ENCODE measurements at places on chromosomes 3 and 15. TPM values are rescaled to one million over a fixed set of nuclear protein-coding genes. Genes with fewer than 3 reads are reported as not detected.

DNA sequence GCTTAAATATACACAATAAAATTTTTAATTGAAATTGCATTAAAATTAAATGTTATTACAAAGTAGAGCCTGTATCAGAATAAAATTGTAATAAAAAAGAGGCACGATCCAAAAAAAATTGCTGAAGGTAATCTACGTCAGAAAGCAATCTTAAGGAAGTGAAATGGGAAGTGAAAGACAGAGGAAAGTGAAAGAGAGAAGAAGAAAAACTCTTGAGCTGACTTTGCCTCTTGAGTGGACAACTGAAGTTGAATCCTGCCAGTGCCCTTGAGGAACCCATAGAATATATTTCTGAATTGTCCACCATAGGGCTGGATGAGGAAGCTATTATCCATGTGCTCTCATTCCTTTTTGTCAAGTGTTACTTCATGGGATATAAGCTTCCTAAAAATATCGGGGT, 285.1 kb upstream of the STAC start:
- H3K4me1 ChIP-seq, result no peaks in the 10 kb centered on the region
- H3K36me3 ChIP-seq, result no peaks in the 10 kb centered on the region
- DNase-seq, result no peak
- no peaks in the 10 kb centered on the region for H3K27me3 ChIP-seq
- no peak overlapping the region for H3K27ac ChIP-seq

DNA sequence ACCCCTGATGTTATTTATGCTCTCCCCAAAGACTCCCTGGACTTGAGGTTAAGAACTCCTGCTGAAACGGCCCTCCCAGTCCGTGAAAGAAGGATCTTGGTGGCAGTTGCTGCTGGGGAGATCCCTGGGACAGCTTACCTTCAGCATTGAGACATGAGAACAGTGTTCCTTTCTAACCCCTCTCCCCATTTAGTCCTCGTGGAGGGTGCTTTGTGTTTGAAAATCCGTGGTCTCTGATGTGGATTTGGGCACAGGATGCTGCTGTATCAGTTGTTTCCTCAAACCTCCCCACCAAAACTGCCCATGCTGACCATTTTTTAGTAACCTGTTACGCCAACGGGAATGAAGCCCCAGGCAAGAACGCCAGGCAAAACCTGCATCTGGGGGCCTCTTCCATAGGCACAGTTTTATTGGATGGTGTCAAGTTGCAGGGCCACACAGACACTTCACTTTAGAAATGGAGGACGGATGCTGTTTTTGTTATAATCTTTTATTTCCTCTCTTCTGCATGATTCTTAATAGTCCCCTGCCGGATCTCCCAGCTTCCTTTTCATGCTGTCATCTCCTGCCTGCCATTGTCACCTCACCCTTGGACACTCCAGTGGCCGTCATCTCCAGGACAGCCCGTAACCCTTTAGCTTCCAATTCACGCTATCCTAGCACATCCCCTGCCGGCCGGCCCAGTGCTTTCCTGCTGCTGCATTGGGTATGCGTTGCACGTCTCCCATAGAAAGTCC, 31.7 kb upstream of the CEMIP start:
- no peak overlapping the region for H3K4me3 ChIP-seq
- no peak overlapping the region for H3K27ac ChIP-seq
- no peaks in the 10 kb centered on the region for H3K4me1 ChIP-seq
- no peaks in the 10 kb centered on the region for H3K27me3 ChIP-seq
- H3K36me3 ChIP-seq, result no peaks in the 10 kb centered on the region

GRCh38 chr3:184899953-184900595, 88.1 kb downstream of the VPS8 start:
- peaks cover 31% of the 10 kb centered on the region for H3K36me3 ChIP-seq
- peaks cover 2% of the 10 kb centered on the region for H3K4me1 ChIP-seq
- no peak overlapping the region for H3K4me3 ChIP-seq
- H3K27ac ChIP-seq, result no peak overlapping the region
- no peak for DNase-seq

Gene SCAMP5
- 6.9 TPM for total RNA-seq

DNA sequence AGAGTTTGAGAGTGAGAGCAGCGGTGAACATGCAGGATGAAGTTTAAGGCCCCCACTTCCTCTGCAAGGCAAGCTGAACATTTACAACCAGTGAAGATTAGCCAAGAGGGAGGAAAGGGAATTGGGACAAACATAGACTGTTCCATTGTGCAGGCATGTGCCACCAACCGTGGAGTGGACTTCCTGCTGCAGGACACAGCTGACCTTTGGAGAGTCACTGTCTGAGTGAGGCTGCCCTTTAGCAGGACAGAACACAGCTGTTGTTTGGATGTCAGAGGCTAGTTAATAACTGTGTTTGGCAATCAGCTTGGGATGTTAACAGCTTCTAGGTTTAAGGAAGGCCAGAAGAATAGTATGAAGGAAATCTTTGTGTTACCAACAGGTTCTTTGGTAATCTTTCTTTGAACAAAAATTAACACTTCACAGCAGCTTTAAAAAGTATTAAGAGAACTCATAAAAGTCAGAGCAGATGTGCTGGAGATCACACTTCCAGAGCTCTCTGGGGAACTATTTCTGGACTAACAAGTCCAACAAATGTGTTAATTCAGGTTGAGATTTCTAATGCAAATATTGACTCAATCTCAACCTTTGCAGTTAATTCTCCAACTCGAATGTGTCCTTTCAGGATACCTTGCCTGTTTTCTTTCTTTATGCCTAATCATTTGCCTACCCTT, 31.4 kb downstream of the CTDSPL start:
- no peaks in the 10 kb centered on the region for H3K36me3 ChIP-seq
- H3K4me1 ChIP-seq, result peaks cover 2% of the 10 kb centered on the region
- H3K27ac ChIP-seq, result peak overlapping the region; percentile 46
- H3K4me3 ChIP-seq, result no peak overlapping the region

Gene ITIH3
- total RNA-seq, result 23.7 TPM

DNA sequence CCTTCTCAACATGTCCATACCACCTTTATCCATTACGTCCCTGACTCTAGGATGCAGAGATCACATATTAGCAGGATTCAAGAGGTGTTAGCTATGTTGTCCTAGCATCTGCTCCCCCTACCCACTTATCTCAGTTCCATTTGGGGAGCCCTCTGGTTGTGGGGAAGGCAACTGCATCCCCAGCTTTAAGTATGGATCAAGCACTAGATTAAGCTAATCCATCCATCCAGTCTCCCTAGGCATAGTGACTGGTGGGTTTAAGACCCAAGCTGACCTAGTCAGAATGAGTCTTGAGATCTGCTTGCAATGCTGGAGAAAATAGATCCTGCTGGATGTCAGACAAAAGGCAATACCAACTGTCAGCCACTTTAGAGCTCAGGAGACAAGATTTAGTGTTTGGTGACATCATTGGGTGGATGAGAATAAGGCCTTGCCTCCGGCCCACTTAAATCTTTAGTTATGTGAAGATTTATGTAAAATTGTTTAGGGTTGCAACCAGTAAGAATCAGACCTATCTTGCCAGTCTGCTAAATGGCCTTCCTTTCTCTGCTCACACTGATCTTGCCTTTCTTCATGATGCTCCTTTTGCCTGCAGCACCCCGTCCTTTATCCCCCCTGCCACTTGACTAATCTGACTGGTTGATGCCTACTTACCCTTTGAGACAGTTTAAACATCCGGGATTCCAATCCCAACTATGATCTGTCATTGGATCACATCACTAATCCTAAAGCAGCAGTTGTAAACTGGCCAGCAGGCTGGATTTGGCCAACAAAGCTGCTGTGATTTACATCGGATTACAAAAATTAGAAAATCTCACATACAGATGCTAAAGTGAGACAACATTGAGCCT, 2.1 kb upstream of the ISY1 start:
- H3K27ac ChIP-seq, result no peak overlapping the region
- H3K4me1 ChIP-seq, result no peaks in the 10 kb centered on the region
- no peak for DNase-seq
- H3K27me3 ChIP-seq, result no peaks in the 10 kb centered on the region

Gene CACNA1D
- total RNA-seq, result 29.5 TPM

DNA sequence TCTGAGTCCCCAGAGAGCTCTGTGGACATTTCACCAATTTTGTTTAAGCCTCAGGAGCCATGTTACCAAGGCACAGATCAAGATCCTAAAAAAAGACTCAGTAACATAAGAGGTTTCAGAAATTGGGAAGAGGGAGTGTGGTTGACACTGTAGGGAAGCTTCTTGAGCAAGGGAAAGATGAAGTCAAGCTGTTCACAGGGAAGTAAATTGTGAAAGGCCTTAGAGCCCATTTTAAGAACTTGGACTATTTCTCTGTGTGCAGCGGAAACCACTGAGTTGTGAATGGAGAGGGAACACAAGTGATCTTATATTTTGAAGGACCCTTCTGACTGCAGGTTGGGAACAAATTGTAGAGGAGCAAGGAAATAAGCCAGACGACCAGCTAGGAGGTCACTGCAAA, 18.7 kb downstream of the BCL2A1 start:
- H3K27ac ChIP-seq, result no peak overlapping the region
- no peaks in the 10 kb centered on the region for H3K36me3 ChIP-seq
- no peak overlapping the region for H3K4me3 ChIP-seq

Gene SQOR
- total RNA-seq, result 96.1 TPM

Gene DYNLT2B
- 9.0 TPM for total RNA-seq

GRCh38 chr3:64647825-64648224, 40.0 kb downstream of the ADAMTS9 start:
- DNase-seq, result no peak
- H3K27ac ChIP-seq, result no peak overlapping the region
- H3K27me3 ChIP-seq, result no peaks in the 10 kb centered on the region

- no peak for DNase-seq
- no peak overlapping the region for H3K4me3 ChIP-seq
- H3K4me1 ChIP-seq, result peaks cover 46% of the 10 kb centered on the region
- H3K36me3 ChIP-seq, result no peaks in the 10 kb centered on the region
- H3K27ac ChIP-seq, result no peak overlapping the region
Measured at GRCh38 chr3:58630710-58631092, 35.9 kb downstream of the FAM3D start.

Gene DZIP1L
- 40.2 TPM for total RNA-seq

DNA sequence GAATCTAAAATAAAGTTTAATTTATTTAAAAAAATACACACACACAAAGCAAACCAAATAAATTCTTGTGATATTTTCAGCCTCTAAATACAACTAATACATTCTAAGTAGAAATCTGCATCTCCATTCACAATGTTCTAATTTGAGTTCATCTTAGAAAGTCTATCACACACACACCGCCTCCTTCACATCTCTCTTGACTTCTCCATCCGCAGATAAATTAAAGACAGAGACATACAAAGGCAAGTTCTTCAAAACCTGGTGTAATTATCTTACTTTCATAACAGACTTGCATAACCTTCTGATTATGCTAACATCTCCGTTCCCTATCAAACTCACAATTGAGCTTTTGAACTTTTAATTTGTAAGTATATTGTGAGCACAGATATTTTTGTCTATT, 657.3 kb downstream of the VGLL3 start:
- H3K4me3 ChIP-seq, result no peak overlapping the region
- no peaks in the 10 kb centered on the region for H3K4me1 ChIP-seq
- no peak for DNase-seq
- no peaks in the 10 kb centered on the region for H3K36me3 ChIP-seq
- no peaks in the 10 kb centered on the region for H3K27me3 ChIP-seq
- H3K27ac ChIP-seq, result no peak overlapping the region

Gene FSIP1
- 0.22 TPM for total RNA-seq

GRCh38 chr15:50315814-50316630, 39.0 kb downstream of the GABPB1 start:
- H3K4me1 ChIP-seq, result no peaks in the 10 kb centered on the region
- no peak overlapping the region for H3K4me3 ChIP-seq
- DNase-seq, result no peak

- DNase-seq, result no peak
- no peaks in the 10 kb centered on the region for H3K36me3 ChIP-seq
- no peaks in the 10 kb centered on the region for H3K4me1 ChIP-seq
- no peak overlapping the region for H3K27ac ChIP-seq
Measured at GRCh38 chr3:172694573-172695246, 16.2 kb downstream of the NCEH1 start.

Gene SCG3
- not detected for total RNA-seq

GRCh38 chr3:176078906-176079305, 1118.4 kb downstream of the TBL1XR1 start:
- H3K4me1 ChIP-seq, result no peaks in the 10 kb centered on the region
- no peaks in the 10 kb centered on the region for H3K36me3 ChIP-seq
- no peak for DNase-seq
- H3K27ac ChIP-seq, result no peak overlapping the region

DNA sequence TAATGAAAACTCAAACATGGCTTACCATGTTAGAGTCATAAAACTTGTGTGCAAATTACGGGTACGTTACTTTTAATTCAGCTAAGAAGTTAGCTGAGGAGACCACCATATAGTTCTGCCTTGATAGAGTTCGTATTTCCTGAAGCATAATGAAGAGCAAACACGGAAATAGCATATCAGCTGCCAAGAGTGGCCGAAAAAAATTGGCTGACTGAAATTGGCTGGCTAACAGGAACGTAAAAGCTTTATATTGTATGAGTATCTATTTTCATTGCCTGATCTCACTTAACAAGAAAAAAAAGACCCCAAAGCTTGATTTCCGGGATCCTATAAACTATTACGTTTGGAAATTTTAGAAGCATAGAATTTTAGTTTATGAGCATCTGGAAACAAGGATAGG, 1222.9 kb downstream of the ZPLD1 start:
- H3K4me3 ChIP-seq, result no peak overlapping the region

DNA sequence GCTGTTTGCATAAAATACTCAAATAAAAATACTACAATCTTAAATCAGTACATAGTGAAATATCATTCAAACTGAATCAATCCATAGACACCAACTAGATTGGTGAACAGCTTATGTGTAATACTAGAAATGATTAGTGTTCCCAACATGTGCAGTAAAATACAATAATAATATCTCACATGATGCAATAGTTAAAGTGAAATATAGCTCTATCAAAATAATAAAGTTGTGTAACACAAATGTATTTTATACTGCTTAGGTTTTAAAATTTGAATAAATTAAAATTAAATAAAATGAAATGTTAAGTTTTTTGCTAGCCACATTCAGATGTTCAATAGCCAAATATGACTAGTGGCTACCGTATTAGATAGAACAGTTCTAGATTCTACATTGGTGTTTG, 714.1 kb downstream of the ZNF385D start:
- no peaks in the 10 kb centered on the region for H3K36me3 ChIP-seq
- no peaks in the 10 kb centered on the region for H3K27me3 ChIP-seq
- no peaks in the 10 kb centered on the region for H3K4me1 ChIP-seq
- H3K27ac ChIP-seq, result no peak overlapping the region
- H3K4me3 ChIP-seq, result no peak overlapping the region

Gene CILP
- 41.5 TPM for total RNA-seq

DNA sequence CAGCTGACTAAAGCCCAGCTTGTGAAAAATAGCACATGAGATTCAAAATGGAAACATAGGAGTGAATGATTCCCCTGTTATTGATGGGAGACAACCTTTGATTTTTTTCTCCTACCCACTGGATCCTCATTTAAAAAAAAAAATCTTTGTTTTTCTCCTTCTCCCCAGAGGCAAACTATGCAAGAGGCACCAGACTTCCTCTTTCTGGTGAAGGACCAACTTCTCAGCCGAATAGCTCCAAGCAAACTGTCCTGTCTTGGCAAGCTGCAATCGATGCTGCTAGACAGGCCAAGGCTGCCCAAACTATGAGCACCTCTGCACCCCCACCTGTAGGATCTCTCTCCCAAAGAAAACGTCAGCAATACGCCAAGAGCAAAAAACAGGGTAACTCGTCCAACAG, 2.6 kb downstream of the CACNA1D start:
- peak overlapping the region; percentile 28 for H3K27ac ChIP-seq
- DNase-seq, result no peak
- peaks cover 20% of the 10 kb centered on the region for H3K27me3 ChIP-seq
- H3K4me1 ChIP-seq, result peaks cover 28% of the 10 kb centered on the region
- no peaks in the 10 kb centered on the region for H3K36me3 ChIP-seq

GRCh38 chr3:128380295-128380694, 86.4 kb downstream of the DNAJB8 start:
- no peak for DNase-seq
- H3K27me3 ChIP-seq, result no peaks in the 10 kb centered on the region
- no peak overlapping the region for H3K27ac ChIP-seq
- H3K36me3 ChIP-seq, result no peaks in the 10 kb centered on the region

Measured in tibial nerve (tissue), 4 donors.